ENCODE measurements at places on chromosomes 3 and 15.

- DNase-seq: no peak
These were observed 2.0 kb downstream of the RASGRF1 start for GRCh38 chr15:79088426-79089205.

- DNase-seq: no peak
These were observed 365 bp upstream of the PDCD6IP start for GRCh38 chr3:33798113-33798417.

- no peak for DNase-seq
These were observed 26.2 kb downstream of the PDE8A start for GRCh38 chr15:85007741-85008397.

DNA sequence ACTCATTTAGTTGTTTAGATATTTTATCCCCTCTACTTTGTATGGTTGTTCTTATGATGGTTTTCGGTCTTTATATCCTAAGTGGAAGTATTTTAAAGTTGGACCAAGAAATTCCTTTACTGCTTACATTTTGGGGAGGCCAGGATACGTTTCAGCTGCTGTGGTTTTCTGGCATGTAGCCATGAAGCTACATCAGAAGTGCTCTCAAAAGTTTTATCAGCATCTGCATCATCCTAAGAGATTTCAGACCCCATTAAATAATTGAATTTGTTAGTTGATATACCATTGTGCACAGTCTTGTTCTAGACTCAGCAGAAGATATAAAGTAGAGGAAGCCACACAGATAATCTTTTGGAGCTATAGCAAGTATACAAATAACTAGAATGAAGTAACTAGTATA is 50.1 kb upstream of the SKOR1 start:
- DNase-seq: no peak

GRCh38 chr15:59762558-59762957 is 73.4 kb upstream of the BNIP2 start:
- peak; percentile 38 for DNase-seq

DNA sequence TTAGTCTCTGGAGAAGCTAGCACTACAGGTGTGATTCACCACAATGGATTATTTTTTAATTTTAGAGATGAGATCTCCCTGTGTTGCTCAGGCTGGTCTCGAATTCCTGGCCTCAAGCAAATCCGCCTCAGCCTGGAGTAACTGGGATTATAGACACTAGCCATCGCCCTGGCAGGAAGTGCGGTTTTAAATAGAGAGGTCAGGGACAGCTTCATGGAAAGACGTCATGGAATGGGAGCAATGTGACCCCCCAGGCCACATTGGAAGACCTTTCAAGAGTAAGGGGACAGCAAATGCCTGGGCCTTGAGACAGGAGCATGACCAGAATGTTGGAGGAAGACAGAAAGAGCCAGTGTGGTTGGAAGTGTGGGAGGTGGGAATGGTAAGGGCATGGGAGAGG is 2.2 kb upstream of the ISG20 start:
- DNase-seq: no peak

GRCh38 chr15:39074341-39074985 is 506.4 kb upstream of the THBS1 start:
- no peak for DNase-seq

DNA sequence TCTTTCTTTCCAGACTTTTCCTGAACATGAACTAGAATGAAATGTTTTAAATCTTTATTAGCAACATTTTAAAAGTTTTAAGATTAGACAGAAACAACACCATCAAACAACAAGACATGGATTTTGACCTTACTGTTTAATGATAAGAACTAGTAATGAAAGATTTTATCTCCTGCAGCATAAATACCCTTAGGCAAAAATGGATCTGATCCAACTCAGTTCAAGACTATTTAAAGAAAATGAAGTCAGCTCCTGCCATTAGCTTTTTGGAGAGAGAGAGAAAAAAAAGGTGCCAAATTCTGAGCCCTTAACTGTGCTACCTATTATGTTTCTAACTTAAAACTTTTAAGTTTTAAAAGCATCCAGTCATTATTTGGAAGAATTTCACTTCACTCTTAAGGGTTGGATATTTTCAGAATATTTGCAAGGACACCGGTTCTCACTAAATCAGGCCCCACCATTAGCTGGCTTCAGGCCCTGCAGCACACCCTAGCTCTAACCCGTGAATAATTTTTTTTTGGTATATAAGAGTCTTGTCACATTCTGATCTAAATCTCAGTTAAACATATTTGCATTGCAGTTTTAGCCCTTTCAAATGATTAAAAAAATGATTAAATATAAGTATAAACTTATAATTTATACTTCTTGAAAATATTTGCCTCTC is 60.0 kb downstream of the NR1I2 start:
- DNase-seq: no peak

DNA sequence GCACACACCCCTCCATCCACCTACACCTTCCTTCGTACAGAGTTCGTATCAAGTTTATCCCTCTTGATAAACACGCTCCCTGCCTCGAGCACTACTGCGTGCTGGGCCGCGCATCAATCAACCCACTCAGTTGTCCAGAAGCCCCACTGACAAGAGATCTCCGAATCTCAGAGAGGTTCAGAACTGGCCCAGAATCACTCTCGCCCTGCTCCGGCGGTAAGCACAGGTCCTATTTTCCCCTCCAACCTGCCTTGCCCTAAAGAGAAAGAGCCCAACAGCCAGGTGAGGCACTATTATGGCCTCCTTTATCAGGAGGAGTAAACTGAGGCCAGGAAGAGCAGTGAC is 494 bp upstream of the NISCH start:
- no peak for DNase-seq

DNA sequence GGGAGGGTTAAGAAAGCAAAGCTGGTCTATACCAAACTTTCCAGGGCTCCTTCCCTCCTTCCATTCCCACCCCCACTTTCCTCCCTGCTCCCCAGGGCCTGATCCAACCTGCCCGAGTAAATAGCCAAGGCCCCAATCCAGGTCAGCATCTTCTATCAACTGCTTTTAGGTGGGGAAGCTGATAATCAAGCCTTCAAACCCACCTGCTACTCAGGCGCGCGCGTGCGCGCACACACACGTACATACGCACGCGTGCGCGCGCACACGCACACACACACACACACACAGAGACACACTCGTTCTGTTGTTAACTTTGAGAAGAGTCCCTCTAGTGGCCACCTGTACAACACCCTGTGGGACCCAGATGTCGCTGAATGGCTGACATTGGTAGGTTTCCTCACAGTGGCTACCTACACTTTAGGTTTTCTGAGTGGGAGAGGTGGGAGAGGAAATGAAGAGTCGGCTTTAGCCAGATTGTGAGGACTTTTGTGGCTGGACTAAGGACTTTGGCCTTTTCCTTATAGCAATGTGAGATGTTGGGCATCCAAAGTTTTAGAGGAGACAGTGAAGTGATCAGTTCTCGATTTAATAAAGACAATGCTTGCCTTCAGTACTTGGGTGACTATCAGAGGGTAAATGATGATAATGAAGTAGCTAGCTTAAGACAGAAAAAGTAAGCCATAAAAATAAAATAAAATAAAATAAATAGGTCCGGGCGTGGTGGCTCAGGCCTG is 179.9 kb upstream of the C2CD4B start:
- peak; percentile 78 for DNase-seq

GRCh38 chr3:13308380-13308801 is 111.7 kb downstream of the NUP210 start:
- peak; percentile 80 for DNase-seq

DNA sequence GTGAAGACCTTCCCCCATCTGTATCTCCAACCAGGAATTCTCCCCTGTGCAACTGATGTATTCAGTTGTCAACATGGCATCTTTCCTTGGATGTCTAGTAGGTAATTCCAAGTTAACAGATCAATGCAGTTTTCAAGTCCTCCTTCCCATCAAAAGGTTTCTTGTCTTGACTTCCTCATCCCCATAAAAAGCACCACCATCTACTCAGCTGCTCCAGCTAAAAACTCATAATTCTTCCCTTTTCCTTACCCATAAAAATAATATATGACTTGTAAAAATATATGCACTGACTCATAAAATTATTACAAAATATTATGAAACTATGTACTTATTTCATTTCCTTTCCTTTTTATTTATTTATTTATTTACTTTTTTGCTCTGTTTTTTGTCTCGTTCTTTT is 5.0 kb upstream of the CAND2 start:
- DNase-seq: no peak

DNA sequence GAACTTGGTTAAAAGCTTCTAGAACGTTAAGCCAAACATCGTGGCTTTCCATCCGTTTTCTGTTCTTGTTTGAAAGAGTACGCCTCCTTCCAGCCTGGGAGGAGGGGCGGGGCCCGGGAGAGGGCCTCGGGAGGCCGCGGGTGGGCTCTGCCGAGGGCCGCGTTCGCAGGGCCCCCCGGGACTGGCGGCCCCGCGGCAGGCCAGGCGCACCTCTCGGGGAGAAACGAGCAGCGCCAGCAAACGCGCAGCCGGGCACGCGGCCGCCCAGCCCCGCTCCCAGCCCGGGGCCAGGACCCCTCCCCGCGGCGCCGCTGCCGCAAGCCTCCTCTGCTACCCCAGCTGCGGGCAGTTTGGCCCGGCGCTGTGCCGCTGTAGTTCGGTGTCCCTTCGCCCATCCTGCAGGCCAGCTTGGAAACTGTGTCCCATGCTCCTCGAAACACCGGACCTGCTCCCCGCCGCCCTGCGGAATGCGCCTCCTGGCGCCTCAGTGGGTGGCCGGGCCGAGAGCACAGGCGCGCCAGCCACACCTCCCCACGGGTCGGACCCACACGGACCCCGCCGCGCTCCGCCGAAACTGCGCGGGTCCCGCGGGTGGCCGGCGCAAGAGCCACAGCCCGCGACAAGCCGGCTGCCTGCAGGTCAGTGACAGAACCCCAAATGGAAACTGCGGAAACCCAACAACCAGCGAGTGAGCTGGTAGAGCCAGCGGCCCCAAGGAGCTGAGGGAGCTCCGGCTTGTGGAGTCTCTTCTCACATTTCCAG is 2.3 kb downstream of the OCA2 start:
- peak; percentile 57 for DNase-seq

- DNase-seq: no peak
These were observed 693.0 kb downstream of the NR2F2 start for GRCh38 chr15:97023488-97023844.

- no peak for DNase-seq
These were observed 125.8 kb upstream of the NPHP3 start for GRCh38 chr3:132847849-132848625.

DNA sequence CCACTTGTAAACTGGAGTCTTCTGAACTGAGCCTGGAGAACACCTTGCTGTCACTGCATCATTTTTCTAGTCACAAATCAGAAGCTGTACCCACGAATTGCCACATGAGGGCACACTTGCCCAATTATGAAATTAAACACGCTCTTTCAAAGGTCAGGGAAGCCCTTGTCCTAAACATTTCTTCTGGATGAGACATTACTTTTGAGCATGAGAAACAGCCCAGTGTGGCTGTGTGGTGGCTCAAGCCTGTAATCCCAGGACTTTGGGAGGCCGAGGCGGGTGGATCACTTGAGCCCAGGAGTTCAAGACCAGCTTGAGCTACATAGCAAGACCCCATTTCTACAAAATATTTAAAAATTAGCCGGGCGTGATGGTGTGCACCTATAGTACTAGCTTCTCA is 27.5 kb upstream of the CFAP161 start:
- peak; percentile 42 for DNase-seq

- no peak for DNase-seq
These were observed 78.7 kb upstream of the PROK2 start for GRCh38 chr3:71863563-71864190.

- no peak for DNase-seq
These were observed 57.0 kb upstream of the ZNF148 start for GRCh38 chr3:125431912-125432790.

DNA sequence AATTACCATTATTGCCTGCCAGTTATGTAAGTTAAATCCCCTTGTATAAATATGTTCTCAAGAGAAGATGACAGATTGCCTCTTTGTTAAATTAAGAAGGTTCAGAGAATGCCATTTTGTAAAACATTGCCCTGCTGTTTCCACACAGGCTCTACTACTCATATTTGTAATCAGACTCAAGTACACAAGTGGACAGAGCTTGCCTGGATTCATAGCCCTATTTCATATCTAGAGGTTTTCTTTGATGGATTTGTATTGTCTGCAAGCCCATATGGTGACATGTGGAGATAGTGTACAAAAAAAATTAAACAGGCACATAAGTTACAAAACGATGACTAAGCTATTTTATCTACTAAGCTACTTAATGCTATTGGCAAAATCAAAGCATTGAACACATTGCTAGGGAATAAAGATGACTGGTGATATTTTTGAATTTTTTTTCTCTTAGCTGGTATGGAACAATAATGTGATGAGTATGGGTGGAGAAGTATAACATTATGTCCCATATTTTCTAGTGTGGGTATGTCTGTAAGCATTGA is 1286.6 kb upstream of the ALCAM start:
- no peak for DNase-seq

DNA sequence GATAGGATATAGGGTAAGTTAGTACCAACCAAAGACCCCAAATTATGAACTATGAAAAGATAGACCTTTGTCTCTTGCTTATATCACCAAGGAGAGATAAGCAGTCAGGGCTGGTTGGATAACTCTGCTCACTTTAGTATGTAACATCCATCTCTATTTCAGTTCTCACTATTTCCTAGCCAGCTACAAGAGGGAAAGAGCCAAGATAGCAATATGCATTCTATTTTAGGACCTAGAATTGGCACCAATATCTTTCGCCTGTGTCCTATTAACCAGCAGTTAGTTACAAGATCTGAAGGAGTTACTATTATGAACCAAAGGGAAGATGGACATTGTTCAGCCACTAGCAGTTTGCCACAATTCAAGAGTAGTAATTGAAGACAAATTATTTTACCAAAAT is 457.5 kb downstream of the NSUN3 start:
- DNase-seq: no peak

DNA sequence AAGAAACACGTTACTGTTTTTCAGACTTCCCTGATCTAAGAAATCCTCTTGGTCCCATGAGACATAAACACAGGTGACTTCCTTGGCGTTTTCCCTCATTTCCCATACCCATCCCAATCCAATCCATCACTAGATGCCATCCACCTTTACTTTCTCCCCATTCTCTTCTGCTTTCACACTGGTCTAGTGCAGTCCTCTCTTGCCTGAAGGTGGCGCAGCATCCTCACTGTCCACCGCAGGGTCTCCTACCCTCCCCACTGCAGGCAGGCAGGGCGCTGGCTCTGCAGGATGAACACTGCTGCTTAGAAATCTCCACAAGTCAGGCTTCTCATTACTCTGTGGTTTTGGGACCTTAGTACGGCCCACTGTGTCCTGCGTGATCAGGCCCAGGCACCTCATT is 58.2 kb downstream of the RAB7A start:
- peak; percentile 83 for DNase-seq

GRCh38 chr3:88034491-88035275 is 24.1 kb downstream of the CGGBP1 start:
- no peak for DNase-seq

DNA sequence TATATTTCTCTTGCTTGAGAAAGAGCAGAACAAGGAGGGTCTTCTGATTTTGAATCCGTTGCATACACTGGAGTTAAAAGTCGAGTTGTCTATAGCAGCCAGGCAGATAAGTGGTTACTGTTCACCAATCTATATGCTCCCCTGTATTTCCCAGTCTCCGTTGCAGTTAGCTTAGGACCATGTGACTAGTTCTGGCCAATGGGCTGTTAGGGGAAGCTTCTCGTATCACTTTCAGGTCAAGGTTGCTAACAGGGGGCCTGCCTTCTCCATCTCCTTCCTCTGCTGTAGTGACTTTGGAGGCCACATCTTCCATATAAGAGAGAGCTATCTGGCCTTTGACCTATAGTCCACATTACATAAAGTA is 188.5 kb upstream of the KBTBD8 start:
- DNase-seq: no peak

- no peak for DNase-seq
These were observed 17.3 kb upstream of the DOCK3 start for GRCh38 chr3:50657407-50657806.

GRCh38 chr3:111768571-111769100 is 90.4 kb upstream of the PHLDB2 start:
- DNase-seq: no peak
